Left ventricle myocardium inferior (tissue), 1 donor: ENCODE measurements at places on chromosomes 2 and 18. TPM values are rescaled to one million over a fixed set of nuclear protein-coding genes. Genes with fewer than 3 reads are reported as not detected.
A peak's percentile ranks its signal among the peaks of the same experiment; 100 is the strongest.

DNA sequence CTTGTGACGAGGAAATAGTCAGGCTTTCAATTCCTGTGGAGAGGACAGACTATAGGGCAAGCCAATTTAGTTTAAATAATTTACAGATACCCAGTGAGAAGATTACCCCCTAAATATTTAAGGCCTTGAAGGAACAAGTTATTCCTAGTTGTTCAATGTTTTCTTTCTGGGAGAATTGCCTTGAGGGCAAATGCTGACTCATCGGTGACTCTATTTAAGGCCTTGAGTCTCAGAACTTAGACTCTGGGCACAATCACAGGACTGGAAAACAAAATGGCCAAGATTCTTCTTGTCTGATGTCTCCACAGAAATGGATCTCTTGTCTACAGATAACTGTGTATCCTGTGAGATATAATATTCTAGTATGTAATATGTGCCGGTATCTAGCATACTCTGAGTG lies 467.1 kb downstream of the SUCLG1 start:
- H3K4me3 ChIP-seq: no peak overlapping the region
- no peak for DNase-seq
- H3K27me3 ChIP-seq: no peaks in the 10 kb centered on the region

- H3K27me3 ChIP-seq: no peaks in the 10 kb centered on the region
- peaks cover 12% of the 10 kb centered on the region for H3K4me1 ChIP-seq
- peaks cover 99% of the 10 kb centered on the region for H3K36me3 ChIP-seq
- no peak overlapping the region for H3K4me3 ChIP-seq
Observed at GRCh38 chr18:23537274-23537673, 34.0 kb downstream of the RMC1 start.

GRCh38 chr2:34379586-34379985 lies 780.5 kb upstream of the FAM98A start:
- H3K4me3 ChIP-seq: no peak overlapping the region
- no peaks in the 10 kb centered on the region for H3K27me3 ChIP-seq
- no peak for DNase-seq
- H3K36me3 ChIP-seq: no peaks in the 10 kb centered on the region

SRD5A2 gene
- not detected for total RNA-seq

GRCh38 chr2:237636578-237636977 lies 9.2 kb downstream of the LRRFIP1 start:
- H3K4me3 ChIP-seq: no peak overlapping the region
- no peaks in the 10 kb centered on the region for H3K27me3 ChIP-seq
- no peak overlapping the region for H3K27ac ChIP-seq
- peaks cover 73% of the 10 kb centered on the region for H3K4me1 ChIP-seq
- H3K36me3 ChIP-seq: peaks cover 6% of the 10 kb centered on the region

DNA sequence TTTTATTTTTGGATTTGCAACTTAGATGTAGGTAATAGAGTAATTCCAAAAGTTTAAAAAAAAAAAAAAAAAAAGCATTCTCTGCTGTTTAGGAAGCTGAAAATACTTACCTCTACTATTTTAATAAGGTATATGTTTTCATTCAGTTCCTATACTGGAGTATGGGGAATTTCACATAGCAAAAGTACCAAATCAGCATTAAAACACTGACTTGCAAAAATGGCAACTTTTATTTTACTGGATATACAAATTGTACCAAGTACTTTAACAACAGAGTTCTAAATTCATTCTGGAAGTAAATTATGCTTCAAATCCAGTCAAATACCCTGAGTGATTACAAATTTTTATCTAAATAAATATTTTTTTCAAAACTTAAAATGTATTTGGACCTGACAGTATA lies 76.7 kb downstream of the TCF4 start:
- peak overlapping the region; percentile 48 for H3K4me3 ChIP-seq
- H3K4me1 ChIP-seq: peaks cover 72% of the 10 kb centered on the region
- no peaks in the 10 kb centered on the region for H3K27me3 ChIP-seq
- no peak for DNase-seq
- no peaks in the 10 kb centered on the region for H3K36me3 ChIP-seq

DNA sequence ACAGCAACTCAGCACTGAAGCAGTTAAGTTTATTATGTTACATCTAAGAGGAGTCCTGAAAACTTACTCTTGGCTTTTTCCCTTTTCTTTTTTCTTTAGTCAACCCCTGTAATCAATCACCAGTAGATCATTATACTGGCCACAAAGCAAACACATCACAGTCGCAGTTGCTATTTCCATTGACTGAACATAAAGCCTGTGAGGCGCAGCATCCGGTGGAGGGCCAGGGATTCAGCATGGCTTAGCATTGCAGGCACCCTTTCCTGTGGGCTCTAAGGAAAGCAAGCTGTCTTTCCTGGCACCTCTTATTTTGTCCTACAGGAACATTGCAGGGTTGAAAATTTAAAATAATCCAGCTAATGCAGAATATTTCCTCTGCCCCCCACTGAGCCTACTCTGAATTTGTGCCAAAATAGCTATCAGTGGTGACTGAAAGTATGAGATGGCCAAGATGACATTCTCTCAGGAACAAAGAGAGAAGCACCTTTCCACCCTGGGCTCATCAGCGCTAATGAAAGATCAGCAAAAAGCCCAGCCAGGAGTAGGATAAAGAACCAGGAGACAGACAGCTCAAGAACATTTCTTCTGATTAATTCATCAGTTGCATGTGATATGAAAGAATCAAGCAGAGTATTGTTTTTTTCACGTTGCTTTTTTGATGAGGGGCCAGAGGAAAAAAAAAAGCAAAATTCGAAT lies 85.3 kb upstream of the SULT1C3 start:
- H3K4me3 ChIP-seq: no peak overlapping the region
- H3K36me3 ChIP-seq: no peaks in the 10 kb centered on the region
- no peak overlapping the region for H3K27ac ChIP-seq
- no peak for DNase-seq
- H3K27me3 ChIP-seq: peaks cover 5% of the 10 kb centered on the region

GRCh38 chr2:110997331-110998045 lies 123.2 kb upstream of the BCL2L11 start:
- peaks cover 11% of the 10 kb centered on the region for H3K27me3 ChIP-seq
- H3K4me3 ChIP-seq: no peak overlapping the region
- H3K4me1 ChIP-seq: peaks cover 5% of the 10 kb centered on the region

DNA sequence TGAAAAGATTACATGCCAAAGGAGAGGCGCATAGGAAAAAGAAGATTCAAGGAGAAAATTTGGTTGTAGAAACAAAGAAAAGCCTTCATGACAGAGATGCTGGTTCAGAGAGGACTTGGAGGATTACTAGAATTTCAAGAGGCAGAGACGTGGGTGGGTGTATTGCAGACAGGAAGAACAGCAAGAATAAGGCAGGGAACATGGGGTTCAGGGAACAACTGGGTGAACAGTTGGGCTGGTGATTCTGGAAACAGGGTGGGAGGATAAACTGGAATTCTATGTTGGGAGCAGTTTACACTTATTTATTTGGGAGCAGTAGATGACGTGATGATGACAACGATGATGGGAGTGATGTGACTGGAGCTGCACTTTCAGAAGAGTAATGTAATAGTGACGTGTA lies 18.4 kb upstream of the GMCL1 start:
- no peaks in the 10 kb centered on the region for H3K4me1 ChIP-seq
- H3K36me3 ChIP-seq: peaks cover 68% of the 10 kb centered on the region
- DNase-seq: no peak
- no peak overlapping the region for H3K4me3 ChIP-seq
- no peak overlapping the region for H3K27ac ChIP-seq
- no peaks in the 10 kb centered on the region for H3K27me3 ChIP-seq

REG3A gene
- total RNA-seq: not detected

CABYR gene
- total RNA-seq: not detected

DNA sequence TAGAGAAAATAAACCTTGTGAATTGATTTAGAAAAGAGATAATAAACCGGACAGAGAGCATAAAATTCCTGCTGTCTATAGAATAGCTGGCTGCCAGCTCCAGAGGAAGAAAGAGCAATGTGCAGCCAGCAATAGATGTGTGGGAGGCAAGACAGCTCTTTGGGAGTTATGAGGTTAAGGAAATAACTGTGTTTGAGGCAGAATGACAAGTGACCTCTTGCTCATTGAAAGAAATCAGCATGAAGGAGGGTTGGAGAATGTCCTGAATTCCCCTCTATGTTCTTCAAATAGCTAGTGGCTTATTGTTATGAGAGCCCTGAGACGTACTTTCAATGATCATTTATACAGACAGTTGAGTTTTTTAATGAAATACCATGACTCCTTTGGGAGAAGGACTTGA lies 1009.9 kb upstream of the NXPH2 start:
- H3K4me3 ChIP-seq: no peak overlapping the region
- DNase-seq: no peak
- no peak overlapping the region for H3K27ac ChIP-seq
- no peaks in the 10 kb centered on the region for H3K36me3 ChIP-seq
- no peaks in the 10 kb centered on the region for H3K27me3 ChIP-seq
